Renal cortex interstitium (tissue), 15 donors: ENCODE measurements at places on chromosomes 1 and 21. TPM values are rescaled to one million over a fixed set of nuclear protein-coding genes. Genes with fewer than 3 reads are reported as not detected.

- DNase-seq: no peak
These were observed 16.0 kb downstream of the LDLRAD2 start for GRCh38 chr1:21828075-21828474.

GRCh38 chr1:6465461-6466005 lies 440 bp downstream of the TNFRSF25 start:
- no peak for DNase-seq

- no peak for DNase-seq
These were observed 605.3 kb upstream of the NR5A2 start for GRCh38 chr1:199422206-199422605.

GRCh38 chr1:71269179-71269578 lies 188.3 kb upstream of the ZRANB2 start:
- no peak for DNase-seq

GRCh38 chr1:54721719-54722118 lies 6.1 kb downstream of the TTC4 start:
- DNase-seq: no peak

The ELAPOR1 gene
- polyA plus RNA-seq: 1.9 TPM

DNA sequence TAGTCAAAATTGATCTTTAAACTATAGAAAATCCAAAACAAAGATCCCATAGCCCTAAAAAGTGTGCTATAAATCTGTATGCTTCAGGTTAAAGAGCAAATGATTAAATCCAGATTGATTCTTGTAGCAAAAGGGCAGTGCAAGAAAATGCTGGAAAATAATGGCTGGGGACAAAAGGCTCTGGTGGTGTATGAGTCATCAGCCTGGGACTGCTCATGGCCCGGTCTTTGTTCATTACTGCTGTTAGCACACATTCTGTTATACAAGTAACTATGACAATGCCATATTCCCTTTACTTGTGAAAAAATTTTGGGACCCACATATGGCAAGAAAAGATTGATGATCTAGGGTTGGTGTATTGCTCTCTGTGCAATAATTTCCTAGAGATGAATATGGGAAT lies 89.1 kb downstream of the RWDD3 start:
- DNase-seq: no peak

- DNase-seq: no peak
These were observed 139.6 kb upstream of the NRIP1 start for GRCh38 chr21:15204140-15204969.

DNA sequence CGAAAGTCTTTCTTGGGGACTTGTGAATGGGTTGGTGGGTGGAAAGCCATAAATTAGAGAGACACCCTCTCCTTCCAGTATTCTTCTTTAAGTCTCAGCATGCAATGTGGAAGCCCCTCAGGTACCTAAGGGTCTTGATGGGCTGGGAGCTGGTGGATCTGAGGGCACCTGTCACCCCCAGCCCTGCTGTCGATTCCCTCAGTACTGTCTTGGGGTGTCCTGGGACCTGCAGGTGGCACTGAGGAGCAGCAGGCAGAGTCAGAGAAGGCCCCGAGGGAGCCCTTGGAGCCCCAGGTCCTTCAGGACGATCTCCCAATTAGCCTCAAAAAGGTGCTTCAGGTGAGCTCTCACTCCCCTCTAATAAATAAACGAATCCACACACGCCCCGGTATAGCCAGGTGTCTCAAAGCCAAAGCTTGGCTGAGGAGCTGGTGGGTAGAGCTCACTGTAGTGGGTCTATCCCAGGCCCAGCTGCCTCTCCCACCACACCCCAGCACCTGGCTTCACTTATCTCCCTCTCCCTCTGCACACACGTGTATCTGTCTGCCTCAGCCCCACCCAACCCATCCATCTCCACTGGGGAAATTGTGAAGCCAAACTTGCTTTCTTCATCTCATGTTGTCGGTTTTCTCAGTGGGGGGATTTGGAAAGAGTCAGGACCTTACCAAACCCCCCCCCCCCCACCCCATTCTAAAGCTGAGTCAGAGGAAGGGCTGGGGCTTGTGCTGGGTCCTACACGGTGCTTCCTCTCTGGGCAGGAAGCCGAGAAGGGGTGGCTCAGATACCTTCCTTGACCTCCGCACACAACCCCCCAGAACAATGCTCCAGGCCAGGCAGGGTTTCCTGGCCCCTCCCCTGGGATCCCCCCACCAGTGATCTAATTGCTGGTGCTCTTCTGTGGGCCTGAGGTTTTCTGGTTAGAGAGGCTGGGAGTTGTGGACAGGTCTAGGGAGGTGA lies 1.6 kb downstream of the ADAM15 start:
- no peak for DNase-seq

The ITLN2 gene
- polyA plus RNA-seq: not detected

The HLX gene
- 10.7 TPM for polyA plus RNA-seq

GRCh38 chr1:227788271-227789083 lies 27.0 kb upstream of the PRSS38 start:
- no peak for DNase-seq

The ZSWIM5 gene
- 7.1 TPM for polyA plus RNA-seq

DNA sequence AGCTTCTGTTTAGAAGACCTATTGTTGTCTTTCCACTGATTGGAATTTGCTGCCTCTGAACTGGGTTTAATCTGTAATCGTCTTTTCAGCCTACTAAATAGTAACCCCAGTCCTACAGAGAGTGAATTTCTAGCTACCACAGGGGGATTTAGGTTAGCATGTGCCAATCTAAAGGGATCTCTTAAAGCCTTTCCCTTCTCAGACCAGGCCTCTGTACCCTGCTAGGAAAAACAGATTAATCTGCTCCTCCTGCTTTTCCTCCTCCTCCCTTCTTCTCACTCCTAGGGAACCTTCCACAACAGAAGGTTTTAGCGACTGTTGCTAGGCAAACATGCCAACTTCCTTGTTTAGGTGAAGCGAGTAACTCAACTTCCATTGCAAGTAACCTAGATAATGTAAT lies 1.3 kb upstream of the RC3H1 start:
- no peak for DNase-seq

GRCh38 chr1:185406006-185406690 lies 89.1 kb upstream of the IVNS1ABP start:
- no peak for DNase-seq

DNA sequence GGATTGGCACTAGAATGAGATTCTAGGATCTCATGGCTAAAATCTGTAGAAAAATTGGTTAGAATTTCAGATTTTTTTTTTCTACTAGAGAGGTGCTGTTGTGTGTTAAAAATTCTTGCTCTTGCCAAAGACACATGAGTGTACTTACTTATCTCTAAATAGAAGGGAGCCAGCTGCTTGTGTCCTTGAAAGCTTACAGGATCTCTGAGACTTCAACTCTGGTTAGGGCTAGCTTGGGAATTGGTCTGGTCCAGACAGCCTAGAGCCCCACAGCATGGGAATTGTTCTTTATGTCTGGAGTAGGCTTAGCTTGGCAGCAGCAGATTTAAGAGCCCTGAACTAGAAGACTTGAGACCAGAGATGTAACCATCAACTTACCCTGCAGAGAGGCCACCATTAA lies 37.3 kb downstream of the MACO1 start:
- DNase-seq: no peak

DNA sequence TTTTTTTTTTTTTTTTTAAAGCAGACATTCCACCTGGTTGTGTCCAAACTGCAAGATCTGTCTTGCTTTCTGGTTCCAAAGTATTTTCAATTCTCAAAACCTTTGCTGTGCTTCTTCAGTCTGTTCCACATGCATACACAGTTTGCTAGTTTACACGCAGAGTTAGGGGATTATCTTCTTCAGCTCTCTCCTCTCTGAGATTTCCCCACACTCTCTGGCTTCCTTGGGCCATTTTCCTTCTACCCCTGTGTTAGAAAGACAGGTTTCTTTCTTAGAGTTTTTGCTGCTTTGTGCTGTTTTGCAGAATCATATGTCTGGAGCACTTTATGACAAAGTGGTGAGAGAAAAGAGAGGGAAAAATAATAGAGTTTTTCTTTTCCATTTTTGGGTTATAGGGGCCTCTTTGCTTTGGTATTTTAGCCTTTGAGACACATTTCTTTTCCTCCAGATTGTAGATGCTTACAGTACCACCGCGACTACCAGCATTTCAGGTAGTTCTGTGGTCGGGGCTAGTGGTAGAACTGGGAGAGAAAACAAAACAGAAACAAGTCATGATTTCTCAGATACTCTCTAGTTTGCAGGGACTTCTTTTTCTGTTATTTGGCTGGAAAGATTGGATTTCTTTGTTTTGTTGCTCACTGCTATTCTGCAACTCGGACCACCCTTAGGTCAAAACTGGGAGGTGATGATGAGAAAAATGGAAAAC lies 66.3 kb downstream of the RABGAP1L start:
- DNase-seq: no peak

The PALMD gene
- polyA plus RNA-seq: 3.6 TPM

The ZBTB8B gene
- 1.5 TPM for polyA plus RNA-seq

DNA sequence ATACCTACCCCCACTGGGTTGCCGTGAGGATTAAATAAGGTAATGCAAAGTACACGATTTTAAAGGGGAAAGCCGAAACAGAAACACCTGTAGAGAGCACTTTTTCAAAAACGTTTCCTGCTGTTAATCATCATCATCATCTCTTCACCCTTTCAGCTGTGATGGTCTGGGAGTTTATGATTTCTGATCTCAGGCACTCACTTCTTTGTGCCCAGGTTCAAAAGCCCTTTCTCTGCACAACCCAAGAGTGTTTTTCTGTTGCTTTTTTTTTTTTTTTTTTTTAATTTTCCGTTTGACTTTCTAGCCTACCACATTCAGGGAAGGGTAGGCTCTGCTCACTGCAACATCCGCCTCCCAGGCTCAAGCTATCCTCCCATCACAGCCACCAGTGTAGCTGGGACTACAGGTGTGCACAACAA lies 936 bp upstream of the UBXN11 start:
- no peak for DNase-seq

DNA sequence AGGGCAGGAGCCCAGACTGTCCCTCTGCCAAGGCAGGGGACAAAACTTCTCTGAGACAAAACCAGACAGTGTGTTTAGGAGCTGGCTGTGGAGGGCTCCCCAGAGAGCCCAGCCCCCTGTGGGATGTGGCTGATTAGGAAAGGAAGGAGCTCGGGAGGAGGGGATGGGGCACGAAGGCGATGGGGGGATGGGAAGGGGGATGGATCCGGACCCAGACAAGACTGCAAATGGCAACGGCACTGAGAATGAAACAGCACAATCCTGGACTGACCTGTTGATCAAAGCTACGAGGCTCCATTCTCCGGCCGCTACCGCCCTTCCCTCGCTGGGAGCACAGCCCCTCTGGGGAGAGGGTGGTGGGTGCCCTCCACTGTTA lies 33.1 kb downstream of the FOXO6 start:
- DNase-seq: no peak

DNA sequence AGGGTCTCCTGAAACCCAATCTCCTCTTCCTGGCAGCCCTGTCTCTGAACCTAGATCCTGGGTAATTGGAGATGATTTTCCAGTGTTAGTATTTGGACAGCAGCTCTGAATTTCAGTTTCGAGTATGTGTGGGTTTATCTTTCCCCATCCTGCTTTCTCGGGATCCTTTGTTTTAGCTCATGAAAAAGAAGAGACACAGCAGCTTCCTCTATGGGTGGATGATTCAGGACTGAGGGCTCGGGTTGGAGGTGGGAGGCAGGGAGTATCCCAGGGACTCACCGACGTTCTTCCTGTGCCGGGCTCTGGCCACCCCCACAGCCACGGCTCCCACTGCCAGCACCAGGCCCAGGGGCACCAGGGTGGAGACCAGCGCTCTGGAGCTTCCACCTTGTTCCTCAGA lies 10.4 kb upstream of the FCMR start:
- DNase-seq: no peak

DNA sequence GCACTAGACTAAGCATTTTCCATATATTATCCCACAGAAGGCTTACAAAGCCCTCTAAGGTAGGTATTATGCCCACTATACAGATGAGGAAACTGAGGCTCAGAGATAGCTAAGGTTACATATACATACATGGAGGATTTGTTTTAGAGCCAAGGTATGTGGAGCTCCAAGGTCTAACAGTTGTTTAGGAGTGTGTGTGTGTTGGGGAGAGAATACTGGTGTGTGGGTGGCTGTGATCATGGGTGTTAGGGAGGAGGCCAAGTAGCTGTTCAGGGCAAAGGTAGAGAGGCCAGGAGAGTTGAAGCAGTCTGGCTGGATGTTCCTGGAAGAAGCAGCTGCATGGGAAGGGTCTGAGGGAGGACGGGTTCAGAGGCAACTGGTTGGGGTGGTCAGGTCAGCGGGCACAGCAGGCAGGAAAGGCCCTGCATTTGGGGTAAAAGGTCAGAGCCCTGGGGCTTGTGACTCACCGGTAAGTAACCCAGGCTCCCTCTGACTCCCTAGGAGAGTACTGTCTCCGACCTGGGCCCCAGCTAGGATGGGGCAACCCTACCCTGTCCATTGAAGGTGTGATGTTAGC lies 5.1 kb upstream of the LDLRAP1 start:
- DNase-seq: no peak

The VASH2 gene
- 24.7 TPM for polyA plus RNA-seq

The SHE gene
- 12.3 TPM for polyA plus RNA-seq

GRCh38 chr1:201696217-201696761 lies 132.7 kb upstream of the IPO9 start:
- no peak for DNase-seq

DNA sequence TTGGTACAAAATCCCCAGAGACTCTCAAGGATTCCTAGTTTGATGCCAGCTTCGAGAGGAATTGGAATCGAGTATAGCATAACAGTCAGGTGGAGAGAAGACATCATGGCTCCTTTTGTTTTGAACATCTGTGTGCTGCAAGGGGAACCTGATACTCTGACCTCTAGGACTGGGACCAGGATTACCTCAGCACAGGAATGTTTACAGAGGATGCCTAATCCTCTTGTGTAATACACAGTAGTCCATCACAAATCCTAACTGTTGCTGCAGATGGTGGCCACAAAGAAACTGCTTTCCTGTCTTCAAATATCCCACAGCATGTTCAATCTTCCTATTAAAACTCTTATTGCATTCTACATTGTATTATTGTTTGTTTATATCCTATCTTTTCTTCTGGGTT lies 111.8 kb upstream of the PRMT6 start:
- no peak for DNase-seq

- DNase-seq: no peak
These were observed 228.1 kb upstream of the CAMK1G start for GRCh38 chr1:209355415-209355814.

The RCC2 gene
- 94.1 TPM for polyA plus RNA-seq

GRCh38 chr1:213274140-213274539 lies 223.1 kb downstream of the RPS6KC1 start:
- DNase-seq: no peak

The GPBP1L1 gene
- 123 TPM for polyA plus RNA-seq

The LCE2B gene
- polyA plus RNA-seq: not detected

DNA sequence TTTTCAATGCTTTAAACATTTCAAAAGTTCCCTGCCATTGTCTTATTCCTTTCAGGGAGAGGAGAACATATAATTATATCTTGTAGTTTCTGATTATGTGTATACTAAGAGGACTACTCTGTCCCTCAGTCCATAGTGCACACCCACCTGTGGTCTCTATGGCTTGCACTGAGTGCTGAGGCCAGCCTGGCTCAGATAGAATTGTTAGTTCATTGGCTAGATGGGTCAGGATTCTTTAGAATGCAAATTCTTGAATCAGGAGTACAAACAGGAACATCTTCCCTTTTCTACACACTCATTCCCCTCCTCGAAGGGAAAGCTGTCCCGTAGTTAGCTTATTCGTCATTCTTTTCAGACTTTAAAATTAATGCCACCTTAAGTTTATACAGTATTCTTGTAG lies 8.2 kb downstream of the BACH1 start:
- no peak for DNase-seq
